ENCODE measurements at places on chromosomes 2 and 18.

DNA sequence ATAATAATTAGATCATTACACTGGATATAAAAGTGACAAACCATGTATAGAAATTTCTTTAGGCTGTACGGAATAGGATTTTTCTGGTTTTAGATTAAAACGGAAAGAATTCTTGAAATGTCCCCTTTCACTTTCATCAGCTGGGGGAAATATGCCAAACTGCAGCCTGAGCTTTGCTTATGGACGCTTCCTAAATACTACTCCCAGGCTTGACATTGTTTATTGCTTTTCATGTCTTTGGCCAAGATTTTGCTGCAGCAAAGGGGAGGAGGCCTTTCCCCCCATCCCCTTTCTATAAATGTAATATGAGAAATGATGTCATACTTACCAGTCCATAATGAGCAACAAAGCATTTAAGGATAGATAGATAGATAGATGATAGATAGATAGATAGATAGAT, 158.4 kb downstream of the MAP2 start:
- no peak for DNase-seq

- DNase-seq, result no peak
Measured at GRCh38 chr2:134681201-134681600, 37.6 kb downstream of the TMEM163 start.

DNA sequence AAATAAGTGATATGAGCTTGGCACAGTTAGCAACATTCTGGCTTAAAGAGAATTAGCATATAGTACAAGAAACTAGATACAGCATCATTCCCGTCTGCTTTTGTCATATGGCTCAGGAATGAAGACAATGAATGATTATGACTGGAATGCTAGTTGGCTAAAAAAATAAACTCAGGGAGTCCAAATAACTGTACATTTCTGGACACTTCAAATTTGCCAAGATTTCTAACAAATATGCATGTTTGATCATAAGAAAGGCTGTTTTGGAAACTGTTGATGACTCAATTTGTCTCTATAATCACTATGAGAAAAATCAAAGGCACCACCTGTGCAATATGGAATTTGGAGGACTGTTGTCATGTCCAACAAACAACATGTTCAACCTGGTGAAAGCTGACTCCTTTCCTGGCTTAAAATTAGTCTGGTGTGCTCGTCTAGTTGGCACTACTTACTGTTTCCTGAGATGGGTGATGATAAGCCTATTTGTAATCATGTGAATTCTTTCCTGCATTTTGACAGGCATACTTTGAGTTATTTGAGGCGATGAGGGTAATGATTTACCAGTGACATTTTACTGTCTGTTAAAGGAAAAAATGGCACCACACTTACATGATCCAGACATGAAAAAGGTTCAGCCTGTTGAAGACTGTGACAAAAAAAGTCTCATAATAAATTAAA, 133.9 kb upstream of the CDH20 start:
- DNase-seq, result no peak

DNA sequence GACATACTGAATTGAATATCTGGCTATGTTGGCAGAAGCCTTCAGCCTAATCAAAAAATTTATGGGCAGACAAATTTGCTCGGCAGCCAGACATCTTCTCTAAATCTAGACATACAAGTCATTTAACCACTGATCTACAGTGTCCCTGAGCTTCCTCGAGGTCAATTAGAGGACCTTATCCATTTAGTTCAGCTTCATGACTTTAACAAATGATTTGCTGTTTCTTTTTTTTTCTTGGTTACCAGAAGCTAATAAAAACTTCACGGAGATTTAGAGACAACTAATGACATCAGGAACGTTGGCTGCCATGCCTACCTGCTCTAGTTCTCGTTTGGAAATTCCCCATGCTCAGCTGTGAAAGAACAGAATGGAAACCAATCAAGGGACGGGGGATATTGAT, 223.8 kb downstream of the BCL2 start:
- DNase-seq, result no peak

GRCh38 chr2:175414882-175415487, 233.5 kb upstream of the ATP5MC3 start:
- DNase-seq, result peak; percentile 90

- DNase-seq, result no peak
Measured at GRCh38 chr2:198368089-198368488, 563.7 kb downstream of the PLCL1 start.

GRCh38 chr2:223008162-223008561, 43.8 kb upstream of the KCNE4 start:
- no peak for DNase-seq

GRCh38 chr2:112728378-112729175, 7.8 kb downstream of the NT5DC4 start:
- no peak for DNase-seq

- peak; percentile 99 for DNase-seq
Measured at GRCh38 chr2:96157649-96158553, 12.7 kb upstream of the DUSP2 start.

DNA sequence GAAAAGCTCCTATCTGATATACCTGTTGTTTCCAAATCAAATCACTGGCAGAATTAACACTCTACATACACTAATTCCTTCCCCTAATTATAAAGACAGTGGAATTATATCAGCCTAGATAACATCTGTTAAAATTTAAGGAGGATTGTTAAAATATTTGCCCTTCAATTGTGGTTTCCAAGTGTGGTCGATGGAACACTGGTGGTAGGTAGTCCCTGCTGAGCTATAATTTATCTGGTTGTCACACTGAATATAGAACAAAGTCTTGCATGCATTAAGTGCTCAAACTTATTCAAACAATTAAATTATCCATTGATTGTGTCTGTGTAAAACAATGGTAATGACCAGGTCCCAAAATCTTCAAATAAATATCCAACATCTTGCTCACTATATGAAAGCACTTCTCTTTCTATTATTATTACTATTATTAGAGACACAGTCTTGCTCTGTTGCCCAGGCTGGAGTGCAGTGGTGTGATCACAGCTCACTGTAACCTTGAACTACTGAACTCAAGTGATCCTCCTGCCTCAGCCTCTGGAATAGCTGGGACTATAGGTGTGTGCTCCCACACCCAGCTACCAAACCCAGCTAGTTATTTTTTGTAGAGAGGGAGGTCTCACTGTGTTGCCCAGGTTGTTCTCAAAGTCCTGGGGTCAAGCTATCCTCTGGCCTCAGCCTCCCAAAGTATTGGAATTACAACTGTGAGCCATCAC, 12.0 kb downstream of the CDH2 start:
- DNase-seq, result no peak

- no peak for DNase-seq
Measured at GRCh38 chr18:53070788-53071187, 730.8 kb downstream of the DCC start.

DNA sequence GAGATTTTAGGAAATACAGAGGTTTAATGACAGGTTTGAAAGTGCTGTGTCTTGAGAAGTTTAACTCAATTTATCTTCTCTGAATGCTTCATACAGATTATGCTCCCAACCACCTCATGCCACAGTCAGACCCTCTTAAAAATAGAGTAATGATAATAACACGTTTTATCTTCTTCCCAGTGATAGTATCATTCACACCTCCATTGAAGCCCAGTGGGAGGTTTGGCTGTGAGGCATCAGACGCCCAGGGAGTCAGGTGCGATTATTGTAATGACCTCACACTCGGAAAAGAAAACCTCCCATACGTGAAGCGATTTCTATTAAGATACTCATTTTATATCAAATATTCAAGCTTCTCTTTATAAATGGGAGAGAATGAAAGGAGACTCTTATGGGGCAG, 366.3 kb downstream of the SETBP1 start:
- DNase-seq, result no peak

GRCh38 chr18:79554945-79555645, 124.5 kb upstream of the CTDP1 start:
- DNase-seq, result no peak

DNA sequence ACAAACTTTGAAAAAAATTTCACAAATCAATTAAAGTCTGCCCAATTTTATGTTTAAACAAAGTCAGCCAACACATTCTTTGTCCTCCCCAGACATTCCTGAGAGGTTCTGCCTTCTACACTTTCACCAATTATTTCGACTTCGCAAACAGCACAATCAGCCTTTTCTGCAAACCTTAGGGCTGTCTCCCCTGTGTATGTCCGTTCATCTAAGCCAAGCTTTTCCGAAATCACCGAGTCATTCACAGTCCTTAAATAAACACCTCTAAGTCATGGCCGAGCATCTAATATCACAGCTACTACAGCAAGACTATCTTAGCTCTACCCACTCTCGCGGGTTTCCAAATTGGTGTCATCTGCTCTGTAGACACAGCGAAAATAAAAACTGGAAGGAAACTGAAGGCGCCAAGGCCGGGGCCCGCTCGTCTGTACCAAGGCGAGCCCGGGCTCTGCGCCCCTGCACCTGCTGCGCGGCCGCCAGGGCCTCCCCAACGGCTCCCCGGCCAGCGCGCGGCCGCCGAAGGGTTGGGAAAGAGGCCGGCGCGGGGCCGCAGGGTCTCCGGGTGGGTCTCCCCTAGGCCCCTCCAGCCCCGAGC, 730 bp downstream of the ODC1 start:
- no peak for DNase-seq

DNA sequence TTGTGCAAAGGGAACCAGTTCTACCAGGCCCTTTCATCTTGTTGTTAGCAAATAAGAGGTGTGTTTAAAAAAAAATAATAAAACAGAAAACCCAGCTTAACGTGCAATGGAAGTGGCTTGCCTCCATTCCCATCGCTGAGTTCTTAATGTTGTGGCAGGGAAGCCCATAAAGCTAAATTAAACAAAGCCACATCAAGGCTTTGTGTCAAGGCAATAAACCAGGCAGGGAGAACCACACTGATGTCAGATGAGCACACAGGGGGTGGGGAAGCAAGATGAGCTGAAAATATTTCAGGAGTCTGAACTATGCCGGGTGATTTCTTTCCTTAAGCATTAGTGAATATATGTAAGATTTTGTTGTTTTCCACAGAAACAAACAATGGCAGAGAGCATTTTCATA, 73.5 kb downstream of the PHLPP1 start:
- DNase-seq, result no peak

DNA sequence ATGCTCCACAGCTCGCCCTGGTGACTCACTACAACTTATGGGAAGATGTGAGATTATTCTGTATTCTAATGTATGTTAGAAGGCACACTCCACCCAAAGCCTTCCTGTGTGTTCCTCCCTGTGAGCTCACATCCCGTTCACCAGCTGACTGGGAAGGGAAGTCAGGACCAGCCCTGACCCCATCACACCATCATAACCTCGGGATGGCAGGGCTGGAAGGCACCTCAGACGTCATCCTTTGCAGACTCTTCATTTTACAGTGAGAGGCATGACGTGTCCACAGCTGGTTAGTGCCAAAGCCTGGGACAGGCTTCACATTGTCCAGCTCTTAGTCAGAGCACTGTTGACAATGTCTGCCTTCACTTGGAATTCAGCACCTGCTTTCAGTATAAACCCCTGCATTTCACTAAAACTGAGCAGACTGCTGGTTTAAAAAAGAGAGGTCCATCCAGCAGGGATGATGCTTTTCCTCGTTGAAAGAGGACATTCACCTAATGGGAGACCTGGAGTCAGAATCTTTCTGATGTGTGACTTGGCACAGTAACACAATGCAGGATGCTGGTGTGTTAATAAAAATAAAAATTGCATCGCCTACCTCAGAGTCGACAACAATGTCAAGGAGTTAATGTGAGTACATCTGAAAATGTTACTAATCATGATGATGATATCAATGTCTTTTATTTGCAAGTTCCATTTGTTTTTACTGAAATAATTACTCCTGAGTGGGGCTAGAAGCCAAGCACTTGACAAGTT, 418.0 kb upstream of the TNP1 start:
- no peak for DNase-seq

- no peak for DNase-seq
Measured at GRCh38 chr2:237597196-237598145, 6.9 kb upstream of the RAB17 start.

All from NB4 (cell line).